ENCODE measurements at places on chromosomes 3 and 15. TPM values are rescaled to one million over a fixed set of nuclear protein-coding genes. Genes with fewer than 3 reads are reported as not detected.
A peak's percentile ranks its signal among the peaks of the same experiment; 100 is the strongest.

GRCh38 chr15:78370013-78370412, 29.9 kb downstream of the CRABP1 start:
- no peak for DNase-seq

LRRC49 gene
- total RNA-seq, result 18.9 TPM

GRCh38 chr3:102113421-102114041, 264.2 kb downstream of the NFKBIZ start:
- no peak for DNase-seq

DNA sequence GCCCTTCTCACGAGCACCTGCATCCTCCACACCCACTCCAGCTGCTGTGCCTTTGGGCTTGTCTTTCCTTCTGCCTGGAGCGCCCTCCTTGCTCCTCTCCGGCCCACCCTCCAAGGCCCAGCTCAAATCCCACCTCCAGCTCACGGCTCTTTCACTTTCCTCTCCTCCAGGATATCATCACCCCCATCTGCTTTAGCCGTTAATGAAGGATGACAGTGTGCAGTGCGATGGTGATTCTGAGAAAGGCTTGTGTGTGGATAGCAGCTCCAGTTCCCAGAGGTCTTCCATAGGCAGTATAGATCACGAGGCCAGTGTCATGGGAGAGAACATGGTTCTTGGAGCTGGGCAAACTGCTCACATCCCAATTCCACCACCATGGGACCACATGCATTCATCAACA, 237.4 kb downstream of the TLE3 start:
- no peak for DNase-seq

GRCh38 chr15:80778964-80779657, at the start of gene CEMIP:
TSS of gene CEMIP (plus strand) at chr15:80779370. CDS start at chr15:80873880, 94,510 bp downstream.
- DNase-seq, result peak; percentile 96

DNA sequence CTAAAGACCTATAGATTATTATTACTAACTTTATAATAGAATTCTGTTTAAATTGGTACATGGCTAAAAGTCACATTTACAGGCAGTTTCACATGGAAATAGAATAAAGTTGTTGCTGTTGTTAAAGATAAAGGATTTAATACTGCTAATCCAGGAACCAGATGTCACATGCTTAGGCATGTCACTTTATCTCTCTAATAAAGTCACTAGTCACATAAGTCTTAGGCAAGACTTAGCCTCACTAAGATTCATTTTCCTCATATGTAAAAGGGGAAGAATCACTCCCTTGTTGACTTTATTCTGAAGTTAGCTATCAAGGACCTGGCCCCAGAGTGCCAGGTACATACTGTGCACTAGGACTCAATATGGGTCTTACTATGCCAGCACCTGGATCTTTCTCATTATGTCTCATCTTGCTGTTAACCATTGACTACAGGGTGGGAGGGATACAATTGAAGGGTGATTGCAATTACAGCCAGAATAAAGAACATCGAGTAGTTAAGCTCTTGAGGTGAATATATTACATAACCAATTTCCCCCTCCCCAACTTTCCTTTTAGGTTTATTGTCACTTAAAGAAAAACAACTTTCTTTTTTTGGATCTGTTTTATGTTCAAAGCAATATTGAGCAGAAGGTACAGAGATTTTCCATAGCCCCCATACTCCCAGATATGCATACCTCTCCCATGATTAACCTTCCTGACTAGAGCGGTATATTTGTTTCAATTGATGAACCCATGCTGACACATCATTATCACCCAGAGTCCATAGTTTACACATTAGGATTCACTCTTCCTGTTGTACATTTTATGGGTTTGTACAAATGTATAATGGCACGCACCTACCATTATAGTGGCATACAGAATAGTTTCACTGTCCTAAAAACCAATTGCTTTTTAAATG, 36.6 kb downstream of the LNP1 start:
- no peak for DNase-seq

PARP16 gene
- 9.4 TPM for total RNA-seq

GRCh38 chr3:19931180-19931692, 2.8 kb downstream of the EFHB start:
- peak; percentile 25 for DNase-seq

DNA sequence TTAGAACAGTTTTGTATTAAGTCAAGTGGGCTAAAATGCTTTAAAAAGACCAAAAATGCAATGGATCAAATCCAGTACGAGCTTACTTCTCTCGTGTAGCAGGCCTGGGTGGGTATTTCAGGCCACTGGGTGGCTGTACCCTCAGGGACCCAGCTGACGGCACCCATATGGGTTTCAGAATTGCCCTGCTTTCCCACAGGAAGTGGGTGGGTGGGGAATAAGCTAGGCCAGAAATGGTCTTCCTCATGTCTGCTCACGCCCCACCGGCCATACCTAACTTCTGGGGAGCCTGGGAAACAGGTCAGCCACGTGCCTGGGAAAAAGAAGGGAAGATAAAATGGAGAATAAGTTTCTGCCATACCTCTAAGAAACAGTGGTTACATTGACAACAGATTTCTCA, 20.3 kb downstream of the GPR160 start:
- DNase-seq, result no peak

GRCh38 chr3:180036092-180036670, 556 bp downstream of the PEX5L start:
- no peak for DNase-seq

DNA sequence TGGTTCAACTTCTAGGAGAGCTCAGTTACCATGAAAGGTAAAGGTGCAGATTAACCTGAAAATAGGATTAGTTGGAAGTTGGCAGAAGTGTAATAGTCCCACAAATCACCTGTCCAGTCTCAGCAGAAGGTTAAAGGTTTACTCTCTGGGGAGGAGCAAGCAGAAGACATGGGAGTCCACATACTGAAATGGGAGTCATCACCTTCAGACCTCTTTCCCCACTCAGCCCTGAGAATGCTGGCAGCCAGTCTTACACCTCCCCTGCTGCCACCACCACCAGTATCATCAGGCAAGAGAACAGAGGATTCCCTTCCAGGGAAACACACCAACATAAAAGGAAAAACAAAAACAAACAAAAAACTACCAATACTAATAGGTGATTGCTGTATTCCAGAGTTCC, 13.8 kb upstream of the PLA2G4D start:
- DNase-seq, result no peak

GRCh38 chr3:105375750-105376511, 9.2 kb downstream of the ALCAM start:
- DNase-seq, result no peak

Measured in upper lobe of left lung (tissue), 6 donors.